ENCODE measurements at places on chromosomes 12 and 14. TPM values are rescaled to one million over a fixed set of nuclear protein-coding genes. Genes with fewer than 3 reads are reported as not detected.

GPRC5D gene
- total RNA-seq, result not detected

TAS2R14 gene
- total RNA-seq, result 10.8 TPM

DENND5B gene
- total RNA-seq, result 20.8 TPM

GSC gene
- 0.14 TPM for total RNA-seq

CLEC2D gene
- total RNA-seq, result 12.3 TPM

KERA gene
- total RNA-seq, result not detected

SIX6 gene
- not detected for total RNA-seq

MDM1 gene
- 19.4 TPM for total RNA-seq

TAS2R46 gene
- total RNA-seq, result 0.61 TPM

IFNG-AS1 gene
- not detected for total RNA-seq

GSG1 gene
- total RNA-seq, result not detected

DNA sequence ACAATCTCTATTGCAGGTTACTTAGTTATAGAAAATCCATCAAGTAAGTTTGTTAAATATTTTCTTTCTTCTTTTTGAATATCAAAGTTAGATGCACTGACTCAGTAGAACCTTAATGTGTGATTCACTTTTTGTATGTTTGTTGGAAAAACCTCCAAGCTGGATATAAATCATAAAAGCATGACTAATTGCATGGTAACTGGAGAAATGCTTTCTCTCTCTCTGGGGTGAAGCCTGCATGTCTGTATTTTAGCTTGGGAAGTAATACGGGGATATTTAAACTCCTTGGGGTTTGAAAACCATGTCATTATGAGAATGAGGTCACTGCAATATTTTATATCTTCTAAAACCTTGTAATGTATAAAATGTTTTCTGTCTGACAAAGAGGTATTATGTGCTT, 58.6 kb upstream of the MYF6 start:
- no peak for DNase-seq

GRCh38 chr12:24945845-24946244, 3.1 kb downstream of the BCAT1 start:
- DNase-seq, result no peak

GRCh38 chr12:76863837-76864236, 15.0 kb downstream of the CSRP2 start:
- DNase-seq, result no peak

- DNase-seq, result no peak
These were observed 27.4 kb upstream of the NCOR2 start for GRCh38 chr12:124594851-124595250.

DNA sequence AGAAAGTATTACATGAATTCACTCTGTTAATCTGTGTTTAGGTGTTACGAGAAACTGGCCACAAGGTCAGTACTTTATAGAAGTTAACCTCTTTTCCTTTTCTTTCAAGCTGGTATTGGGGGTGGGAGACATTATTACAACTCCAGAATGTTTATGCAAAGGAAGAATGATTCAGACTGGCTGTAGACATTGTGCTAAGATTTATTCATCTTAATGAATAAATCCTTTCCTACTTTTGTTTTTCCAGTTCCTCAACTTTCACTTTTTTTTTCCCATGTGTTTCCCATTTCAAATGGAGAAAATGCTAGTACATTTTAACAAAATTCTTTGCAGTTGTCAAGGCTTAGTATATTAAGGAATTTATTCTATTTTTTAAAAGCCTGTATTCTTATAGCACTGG, 1.3 kb downstream of the OTOGL start:
- DNase-seq, result no peak

GRCh38 chr14:102094101-102094500, 7.3 kb upstream of the HSP90AA1 start:
- DNase-seq, result no peak

GRCh38 chr12:97127061-97127460, 220.0 kb downstream of the NEDD1 start:
- no peak for DNase-seq

GRCh38 chr12:82608706-82609105, 78.0 kb upstream of the TMTC2 start:
- no peak for DNase-seq

GRCh38 chr12:24760162-24760561, 188.7 kb downstream of the BCAT1 start:
- DNase-seq, result no peak

DNA sequence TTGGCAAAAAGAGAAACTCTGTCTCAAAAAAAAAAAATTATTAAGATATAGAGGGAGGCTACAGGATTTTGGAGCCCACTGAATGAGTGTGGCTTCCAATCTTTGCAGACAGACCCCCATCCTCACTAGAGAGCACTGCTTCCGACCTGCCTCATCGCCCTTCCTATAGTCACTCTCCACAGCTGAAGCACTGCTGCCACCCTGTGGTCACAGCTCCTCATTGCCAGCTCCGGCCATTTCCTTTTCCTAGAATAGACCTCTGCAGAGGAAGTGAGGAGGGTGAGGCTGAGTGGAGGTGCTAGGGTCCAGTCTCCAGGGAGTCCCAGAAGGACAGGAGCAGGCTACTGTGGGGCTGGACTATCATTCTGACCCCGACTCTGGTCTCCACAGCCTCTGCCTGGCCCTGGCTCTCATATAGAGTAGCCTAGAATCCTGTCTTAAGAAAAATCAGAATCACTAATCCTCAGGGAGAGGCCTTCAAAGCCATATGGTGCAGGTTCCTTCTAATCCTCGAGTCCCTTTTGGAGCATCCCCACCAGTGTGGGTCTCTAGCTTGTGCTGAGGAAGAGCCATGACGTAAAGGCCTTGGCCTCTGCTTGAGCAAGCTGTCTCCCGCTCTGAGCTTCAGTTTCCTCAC, 1.4 kb upstream of the NPFF start:
- DNase-seq, result peak; percentile 82

DNA sequence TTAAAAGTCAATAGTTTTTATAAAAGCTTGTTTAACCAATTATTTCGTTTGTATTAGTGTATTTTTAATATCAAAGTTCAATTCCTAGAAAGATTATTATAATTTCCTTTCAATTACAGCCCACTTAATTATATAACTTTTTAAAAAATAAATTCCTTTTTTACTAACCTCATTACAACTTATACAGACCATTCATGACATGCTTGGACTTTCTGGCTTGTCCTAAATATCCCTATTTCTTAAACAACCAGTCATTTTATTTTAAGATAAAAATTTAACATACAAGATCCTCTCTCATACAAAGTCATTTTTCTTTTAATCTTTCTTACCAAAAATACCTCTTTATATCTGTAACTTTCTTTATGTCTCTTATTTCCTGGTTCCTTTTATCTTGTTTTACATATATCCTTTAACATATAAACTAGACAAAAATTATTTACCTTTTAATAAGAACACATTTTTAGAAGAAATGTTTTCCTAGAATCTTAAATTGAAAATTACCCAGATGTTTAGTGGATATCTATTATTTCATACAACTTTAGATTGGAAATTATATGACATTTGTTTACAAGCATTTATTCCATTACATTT, 10.4 kb upstream of the TMEM263 start:
- no peak for DNase-seq

DNA sequence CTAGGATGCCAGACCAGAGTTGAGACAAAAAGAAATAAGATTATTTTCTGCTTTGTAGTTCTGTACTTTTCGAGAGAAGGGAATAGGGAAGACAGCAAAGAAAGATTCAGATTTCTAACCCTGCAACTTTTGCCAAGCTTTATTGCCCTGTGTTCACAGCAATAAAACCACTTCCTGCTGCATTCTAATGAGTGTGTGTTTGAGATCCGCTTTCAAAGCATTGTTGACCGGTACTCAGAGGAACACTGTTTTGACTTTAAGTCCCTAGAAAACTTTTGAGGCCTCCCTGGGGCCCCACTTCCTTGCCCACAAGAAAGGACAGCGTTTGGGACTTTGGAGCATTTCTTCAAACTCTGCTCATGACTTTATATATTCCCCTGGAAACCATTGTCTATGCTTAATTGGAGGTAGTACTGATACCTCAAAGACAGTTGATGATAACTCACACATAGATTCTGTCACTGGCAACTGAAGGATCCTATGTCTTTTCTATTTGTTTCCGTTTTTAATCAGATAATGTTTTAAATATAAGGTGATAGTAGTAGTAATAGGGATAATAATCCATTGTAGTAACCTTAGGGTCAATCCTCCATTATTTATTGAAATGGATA, 1.3 kb downstream of the RNASE6 start:
- DNase-seq, result no peak

GRCh38 chr14:85428926-85429325, 101.0 kb upstream of the FLRT2 start:
- no peak for DNase-seq

- peak; percentile 87 for DNase-seq
These were observed 670.3 kb upstream of the TBX3 start for GRCh38 chr12:115354007-115354890.

DNA sequence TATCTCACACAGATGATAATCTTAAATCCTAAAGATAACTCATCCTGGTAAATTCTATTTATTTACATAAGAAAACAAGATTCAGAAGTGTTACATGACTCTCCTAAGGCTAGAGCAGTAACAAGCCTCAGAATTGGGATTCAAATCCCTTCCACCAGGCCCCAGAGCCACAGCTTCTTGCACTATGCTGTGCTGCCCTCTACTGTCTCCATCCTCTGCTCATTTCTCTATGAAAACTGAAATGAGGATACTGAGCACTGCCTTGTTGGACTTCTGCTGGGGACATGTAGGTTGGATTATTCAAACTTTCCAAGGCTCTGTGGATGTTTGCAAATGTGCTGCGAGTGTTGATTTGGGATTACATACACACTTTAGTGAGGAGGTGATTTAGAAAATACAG, 23.5 kb upstream of the C12orf50 start:
- DNase-seq, result peak; percentile 32

GRCh38 chr14:93330609-93331000, 2.2 kb downstream of the BTBD7 start:
- DNase-seq, result no peak

DNA sequence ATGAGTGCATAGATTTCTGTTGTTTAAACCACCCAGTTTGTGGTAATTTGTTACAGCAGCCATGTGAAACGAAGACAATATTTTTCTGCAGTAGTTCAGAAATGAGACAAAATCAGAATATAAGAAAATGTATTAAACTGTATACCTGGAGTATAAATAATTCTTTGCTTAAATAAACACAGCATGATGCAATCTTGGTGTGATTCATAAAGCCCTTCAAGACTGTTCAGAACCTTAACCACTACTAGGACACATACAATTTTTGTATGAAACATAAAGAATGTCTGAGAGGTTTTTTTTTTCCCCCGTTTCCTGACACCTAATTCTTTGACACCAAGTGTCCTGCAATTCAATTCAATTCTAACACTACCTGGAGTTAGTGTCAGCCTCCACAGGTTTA, 10.5 kb downstream of the C12orf75 start:
- DNase-seq, result no peak

DNA sequence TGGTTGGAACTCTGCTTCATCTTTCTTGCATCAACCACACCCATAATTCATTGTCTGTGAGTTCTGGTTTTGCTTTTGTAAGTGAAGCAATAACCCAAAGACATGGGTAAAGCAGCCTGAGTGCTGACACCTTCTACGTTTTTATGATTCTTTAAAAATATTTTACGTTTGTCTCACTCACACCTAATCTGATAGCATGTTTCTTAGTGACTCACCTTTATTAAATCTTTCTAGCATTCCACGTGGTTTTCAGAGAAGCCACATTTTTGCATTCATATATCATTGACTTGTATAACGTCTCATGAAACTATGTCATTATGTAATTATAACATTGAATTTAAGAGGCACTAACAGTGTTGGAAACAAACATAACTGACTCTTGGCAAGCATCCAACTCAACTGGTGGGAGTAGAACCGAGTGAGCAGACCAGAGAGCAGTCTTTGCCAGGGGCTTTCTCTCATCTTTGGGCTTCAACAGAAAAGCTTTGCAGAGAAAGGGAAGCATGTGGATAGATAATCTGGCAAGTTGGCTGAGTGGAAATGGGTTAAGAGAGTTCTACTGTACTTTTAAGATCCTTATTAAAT, 118.8 kb downstream of the TPH2 start:
- DNase-seq, result no peak

DNA sequence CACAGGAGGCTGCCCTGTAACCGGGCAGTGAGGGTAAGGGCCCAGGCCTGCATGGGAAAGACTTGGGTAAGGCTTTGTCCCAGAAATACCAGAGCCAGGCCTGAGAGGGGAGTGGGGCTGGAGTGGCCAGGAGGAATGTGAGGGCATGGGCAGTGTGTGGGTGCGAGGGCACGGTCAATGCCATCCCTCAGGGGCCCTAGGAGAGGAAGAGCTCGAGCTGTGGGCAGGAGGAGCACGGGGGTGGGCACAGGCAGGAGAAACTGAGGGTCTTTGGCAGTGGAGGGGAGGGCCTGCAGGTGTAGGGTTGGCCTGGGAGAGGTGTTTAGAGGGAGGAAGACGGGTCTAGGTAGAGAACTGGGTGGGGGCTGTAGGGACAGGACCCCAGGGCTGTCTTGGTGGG, 381.6 kb downstream of the TMEM121 start:
- no peak for DNase-seq

DNA sequence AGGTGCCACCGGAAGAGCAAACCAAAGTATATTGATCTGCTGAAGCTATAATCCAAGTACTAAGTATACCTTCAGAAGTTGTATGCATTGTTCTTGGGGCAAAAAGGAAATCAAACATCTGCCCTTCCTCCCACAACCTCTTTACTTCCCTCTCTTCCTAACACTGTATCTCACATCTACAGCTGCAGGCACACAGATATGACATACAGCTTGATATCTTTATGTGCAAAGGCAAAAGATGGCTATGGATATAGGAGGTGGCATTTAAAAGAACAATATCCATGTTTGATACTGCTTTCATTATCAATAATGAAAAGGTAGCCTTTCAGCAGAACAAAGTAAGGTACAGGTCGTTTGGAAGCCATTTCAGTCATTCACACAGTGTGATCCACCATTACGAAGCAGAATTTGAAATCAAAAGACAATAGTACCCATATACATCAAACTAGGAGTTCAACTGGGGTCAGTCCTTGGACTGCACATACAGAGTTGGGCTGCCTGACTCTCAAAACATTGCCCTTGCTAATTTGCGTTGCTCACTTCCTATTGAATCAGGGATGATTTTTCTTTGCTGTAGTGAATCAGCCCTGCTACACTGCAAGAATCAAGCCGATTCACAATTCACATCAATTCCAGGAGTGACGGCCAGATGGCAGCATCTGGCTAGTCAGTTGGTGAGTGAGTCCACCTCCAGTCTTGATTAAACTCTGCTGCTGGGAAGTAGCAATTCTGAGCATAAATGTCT, 8.9 kb downstream of the ANG start:
- DNase-seq, result peak; percentile 81

- no peak for DNase-seq
These were observed 105.8 kb downstream of the PAH start for GRCh38 chr12:102811110-102811737.

Data from adrenal gland (tissue), 19 donors.